Mammary epithelial cell (primary cell): ENCODE measurements at places on chromosomes 12 and 14.

DNA sequence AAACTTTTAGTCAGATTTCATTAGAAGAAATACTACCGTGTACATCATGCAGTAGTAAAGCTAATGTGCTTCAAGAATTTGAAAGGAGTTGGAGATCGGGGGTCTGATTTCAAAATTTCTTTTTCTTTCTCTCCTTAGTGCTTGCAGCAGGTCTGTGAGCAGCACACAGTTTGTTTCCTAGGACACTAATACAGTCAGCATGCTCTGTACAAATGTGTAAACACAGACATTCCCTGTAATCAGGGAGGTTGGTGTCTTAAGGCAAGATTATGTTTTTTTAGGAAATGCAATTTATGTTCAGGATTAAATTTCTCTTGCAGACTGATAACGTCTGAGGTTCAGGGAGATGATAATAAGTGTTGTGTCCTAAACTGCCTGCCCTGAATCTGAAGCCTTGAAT is 142.7 kb downstream of the ALX1 start:
- DNase-seq: no peak

GRCh38 chr12:112140728-112141127 is 15.4 kb downstream of the TRAFD1 start:
- DNase-seq: no peak

- DNase-seq: no peak
These were observed 505 bp upstream of the HEBP1 start for GRCh38 chr12:13000616-13000924.

- DNase-seq: peak; percentile 19
These were observed 327.3 kb upstream of the TMTC1 start for GRCh38 chr12:30110958-30111586.

- no peak for DNase-seq
These were observed 13.6 kb downstream of the MTA1 start for GRCh38 chr14:105433161-105433605.

DNA sequence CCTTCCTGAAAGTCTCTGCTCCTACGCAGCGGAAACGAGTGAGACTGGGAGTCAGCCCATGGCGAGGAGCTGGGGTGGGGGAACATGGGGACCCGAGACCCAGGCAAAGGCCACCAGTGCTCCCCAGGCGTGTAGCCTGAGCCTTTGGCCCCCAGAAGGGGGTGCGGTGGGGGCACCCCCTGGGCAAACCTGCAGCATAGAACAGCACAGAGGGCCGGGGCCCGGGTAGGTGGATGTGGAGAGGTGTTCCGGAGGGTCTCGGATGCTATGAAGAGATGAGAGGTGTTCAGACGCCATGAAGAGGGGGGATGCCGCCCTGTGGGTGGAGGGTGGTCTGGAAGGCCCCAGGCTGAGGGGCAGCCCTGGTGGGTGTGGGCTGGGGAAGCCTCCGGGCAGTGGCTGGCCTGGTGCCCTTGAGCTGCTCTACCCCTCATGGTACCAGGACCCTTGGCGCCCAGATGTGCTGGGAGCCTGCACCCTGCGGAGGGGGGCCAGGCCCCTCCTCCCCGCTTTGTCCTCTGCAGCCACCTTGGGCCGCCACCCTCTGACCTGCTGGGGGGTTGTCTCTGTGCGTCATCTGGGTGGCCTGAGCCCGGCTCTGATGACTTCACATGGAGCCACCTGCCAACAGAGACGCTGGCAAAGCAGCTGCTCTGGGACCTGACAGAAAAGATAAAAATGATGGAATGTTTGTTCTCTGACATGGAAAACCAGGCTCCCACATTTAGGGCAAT is 83.4 kb downstream of the KIF26A start:
- no peak for DNase-seq

GRCh38 chr12:114628199-114628598 is 55.8 kb downstream of the TBX3 start:
- no peak for DNase-seq

DNA sequence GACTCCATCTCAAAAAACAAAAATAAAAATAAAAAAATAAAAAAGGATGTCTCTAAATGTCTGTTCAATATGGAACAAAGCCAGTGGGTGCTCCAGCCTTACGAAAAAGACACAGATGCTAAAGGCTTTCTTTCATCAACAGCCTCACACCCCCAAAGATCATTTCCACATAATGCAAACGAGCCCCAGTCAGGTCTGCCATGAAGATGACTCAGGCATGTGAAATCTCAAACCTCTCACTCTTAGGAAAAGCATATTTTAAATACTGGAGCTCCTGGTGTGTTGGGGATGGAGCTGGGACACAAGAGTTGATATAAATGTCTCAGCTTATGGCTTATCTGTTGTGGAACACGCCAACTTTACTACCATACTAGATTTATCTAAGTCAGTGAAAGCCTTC is 49.9 kb upstream of the PLXNC1 start:
- DNase-seq: peak; percentile 40

- no peak for DNase-seq
These were observed 6.9 kb upstream of the KRT74 start for GRCh38 chr12:52580496-52580895.

DNA sequence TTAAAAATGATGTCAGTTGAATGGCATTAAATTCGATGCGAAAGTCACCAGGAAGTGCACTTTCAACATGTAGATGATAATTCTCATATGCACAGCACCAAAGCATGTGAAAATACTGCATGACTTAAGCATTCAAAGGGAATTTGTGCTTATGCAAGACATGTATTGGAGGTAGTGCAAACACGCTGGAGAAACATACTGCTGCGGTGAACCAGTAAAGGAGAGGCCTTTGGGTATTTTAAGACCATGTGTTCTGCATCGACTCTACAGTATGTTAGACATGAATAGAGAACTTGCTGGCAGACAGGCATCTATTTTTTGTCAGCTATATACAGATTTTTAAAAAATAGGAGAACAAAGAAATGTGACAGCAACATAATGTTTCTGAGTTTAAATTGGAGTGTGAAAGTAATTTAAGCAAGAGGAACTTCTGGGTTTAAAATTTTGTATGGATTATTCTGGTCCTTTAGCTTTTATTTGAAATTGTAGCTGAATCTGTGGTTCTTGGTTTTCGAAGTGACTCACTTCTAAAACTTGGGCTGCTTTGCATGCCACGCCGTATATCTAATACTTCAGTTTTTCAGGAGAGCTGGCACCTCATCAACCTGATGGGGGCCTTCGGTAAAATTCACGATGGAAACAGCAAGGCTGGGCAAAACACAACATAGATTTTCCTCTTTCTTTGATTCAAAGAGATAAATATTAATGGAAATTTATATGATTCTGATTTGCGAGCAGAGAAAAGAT is 408.7 kb downstream of the APAF1 start:
- no peak for DNase-seq

DNA sequence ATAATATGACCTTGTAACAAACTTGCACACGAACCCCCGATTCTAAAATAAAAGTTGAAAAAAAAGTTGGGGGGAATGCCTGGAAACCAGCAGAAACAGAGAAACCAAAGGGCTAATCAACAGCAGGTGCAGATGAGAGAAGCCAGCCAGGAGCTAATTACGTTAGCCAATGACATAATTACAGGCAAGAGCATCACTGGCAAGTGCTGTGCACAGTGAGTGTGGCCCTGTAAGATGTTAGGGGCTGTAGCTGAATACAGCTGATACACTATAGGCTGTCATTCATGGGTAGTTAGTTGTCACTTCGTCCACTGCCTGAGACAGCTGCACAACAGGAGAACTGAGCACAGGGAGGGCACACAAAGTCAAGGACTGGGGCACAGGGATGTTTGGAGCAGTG is 7.3 kb upstream of the FGF23 start:
- DNase-seq: no peak

DNA sequence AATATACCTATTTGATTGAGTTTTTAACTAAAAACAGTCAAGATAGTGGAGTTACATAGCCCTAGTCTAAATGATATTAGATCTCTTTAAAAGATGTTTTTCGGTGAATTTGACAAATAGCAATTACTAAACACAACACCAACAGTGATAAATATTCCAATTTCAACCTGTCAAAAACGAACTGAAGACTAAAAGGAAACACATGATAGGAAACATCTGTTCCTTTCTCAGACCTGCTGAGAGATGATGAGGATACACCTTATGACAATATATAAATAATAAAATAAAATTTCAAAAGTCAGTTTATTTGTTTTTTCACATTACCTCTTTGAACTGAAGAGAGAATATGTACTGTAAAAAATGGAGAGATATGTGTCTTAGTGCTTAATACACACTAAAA is 232.7 kb downstream of the RASSF9 start:
- DNase-seq: no peak

DNA sequence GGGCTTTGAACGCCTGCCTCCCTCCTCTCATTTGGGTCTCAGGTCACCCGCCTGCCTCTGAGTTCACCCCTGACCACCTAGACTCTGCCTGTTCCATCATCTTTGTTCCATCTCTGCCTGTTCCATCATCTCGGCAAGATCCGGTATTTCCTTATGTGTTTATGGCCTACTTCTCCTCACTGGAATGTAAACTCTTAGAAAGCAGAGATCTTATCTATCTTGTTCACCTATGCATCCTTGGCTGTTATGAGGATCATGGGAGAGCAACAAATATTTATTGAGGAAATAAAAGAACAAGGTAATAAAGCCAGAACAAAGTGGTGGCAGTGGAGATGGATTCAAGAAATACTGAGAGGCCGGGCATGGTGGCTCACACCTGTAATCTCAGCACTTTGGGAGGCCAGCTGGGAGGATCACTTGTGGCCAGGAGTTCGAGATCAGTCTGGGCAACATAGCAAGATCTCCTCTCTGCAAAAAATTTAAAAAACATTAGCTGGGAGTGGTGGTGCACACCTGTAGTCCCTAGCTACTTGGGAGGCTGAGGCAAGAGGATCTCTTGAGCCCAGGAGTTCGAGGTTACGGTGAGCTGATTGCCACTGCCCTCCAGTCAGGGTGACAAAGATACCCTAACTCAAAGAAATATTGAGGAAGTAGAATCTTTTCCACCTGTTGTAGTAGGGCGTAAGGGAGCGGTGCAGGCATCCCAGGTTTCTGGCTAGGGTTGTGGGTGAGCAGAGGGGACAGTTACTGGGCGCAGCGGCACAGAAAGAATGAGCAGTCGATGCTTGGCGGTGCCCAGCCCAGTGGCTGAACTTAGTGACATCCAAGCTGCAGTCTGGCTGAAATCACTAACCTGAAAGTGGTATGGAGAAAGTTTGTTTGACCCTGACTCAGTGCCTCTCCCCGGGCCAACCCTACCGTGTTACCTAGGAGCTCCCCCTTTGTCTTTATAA is 1.7 kb upstream of the KLC1 start:
- no peak for DNase-seq

GRCh38 chr12:113875691-113876090 is 90.4 kb downstream of the RBM19 start:
- DNase-seq: no peak

DNA sequence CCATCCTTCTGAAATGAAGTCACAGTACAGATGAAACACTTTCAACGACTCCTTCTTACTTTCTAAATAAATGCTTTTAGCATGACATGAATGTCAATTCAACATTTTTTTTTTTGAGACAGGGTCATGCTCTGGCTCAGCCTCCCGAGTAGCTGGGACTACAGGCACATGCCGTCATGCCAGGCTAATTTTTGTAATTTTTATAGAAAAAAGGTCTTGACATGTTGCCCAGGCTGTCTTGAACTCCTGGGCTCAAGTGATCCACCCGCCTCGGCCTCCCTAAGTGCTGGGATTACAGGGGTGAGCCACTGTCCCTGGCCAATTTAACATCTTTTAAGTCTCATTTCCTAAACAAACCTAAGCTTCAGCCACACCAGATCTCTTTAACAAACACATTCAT is 16.4 kb downstream of the GALNT6 start:
- DNase-seq: no peak

DNA sequence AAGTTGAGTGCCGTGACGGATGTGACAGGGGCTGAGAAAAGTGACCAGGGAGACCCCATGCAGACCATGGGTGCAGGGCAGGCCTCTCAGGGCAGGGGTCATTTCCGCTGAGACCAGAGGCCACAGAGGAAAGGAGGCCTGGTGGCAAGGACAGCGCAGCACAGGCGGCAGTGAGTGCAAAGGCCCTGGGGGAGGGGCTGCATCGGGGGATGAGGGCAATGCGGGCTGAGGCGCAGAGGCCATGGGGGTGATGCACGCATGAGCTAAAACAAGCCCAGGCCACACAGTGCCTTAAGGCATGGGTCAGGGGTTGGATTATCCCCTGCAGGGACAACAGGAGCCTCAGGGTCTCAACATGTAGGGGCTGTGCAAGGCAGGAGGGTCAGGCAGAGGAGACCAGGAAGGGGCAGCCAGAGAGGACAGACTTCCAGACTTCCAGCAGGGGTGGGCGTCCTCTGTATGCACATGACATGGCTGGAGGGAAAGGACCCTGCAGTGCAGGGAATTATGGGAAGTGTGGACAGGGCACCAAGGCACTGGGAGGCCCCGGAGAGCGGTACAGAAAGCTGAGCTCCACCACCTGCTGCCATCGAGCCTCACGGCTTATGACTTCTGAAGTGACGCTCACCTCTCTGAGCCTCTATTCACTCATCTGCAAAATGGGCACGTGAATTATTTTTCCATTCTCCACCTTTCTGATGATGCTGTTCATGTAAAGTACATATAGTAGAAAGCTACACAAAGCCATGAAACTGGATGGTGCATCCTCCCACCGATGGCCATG is 27.3 kb downstream of the RILPL1 start:
- no peak for DNase-seq

DNA sequence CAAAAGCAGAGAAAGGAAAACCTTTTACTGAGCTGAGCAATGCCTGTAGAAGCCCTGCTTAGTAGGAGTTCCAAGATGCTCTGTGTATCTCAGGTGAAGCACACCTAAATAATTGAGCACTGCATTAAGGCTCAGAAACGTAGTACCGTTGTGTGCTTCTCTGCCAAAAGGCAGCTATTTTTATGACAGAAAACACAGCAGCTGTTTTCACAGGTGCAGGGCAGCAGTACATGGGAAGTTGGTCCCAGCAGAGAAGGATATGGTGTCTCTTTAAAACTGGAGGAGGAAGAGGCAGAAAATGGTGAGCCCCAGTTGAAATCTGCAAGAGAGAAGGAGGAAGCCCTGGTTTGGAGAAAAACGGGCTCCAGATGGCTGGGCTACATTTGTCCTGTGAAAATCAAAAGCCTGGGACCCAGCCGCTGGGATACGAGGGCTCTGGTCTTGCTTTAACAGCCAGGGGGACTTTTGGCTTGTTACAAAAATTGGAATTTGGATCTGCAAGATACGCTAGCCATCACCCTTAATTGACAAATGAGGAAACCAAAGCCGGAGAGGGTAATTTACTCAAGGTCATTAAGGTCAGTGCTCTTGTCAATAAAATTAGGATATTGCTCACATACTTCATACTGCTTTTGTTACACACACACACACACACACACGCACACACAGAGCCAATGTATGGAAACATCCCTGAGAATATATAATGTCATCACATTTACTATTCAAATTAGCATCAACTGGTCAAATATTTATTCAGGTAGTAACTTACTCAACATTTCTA is 27.3 kb downstream of the SPRING1 start:
- no peak for DNase-seq

GRCh38 chr12:104354167-104354867 is 50.8 kb downstream of the EID3 start:
- no peak for DNase-seq

GRCh38 chr12:97745406-97746101 is 282.9 kb downstream of the RMST start:
- DNase-seq: peak; percentile 57

GRCh38 chr12:105616971-105617540 is 286.6 kb downstream of the C12orf75 start:
- DNase-seq: no peak
